ENCODE measurements at places on chromosomes 13 and 19. TPM values are rescaled to one million over a fixed set of nuclear protein-coding genes. Genes with fewer than 3 reads are reported as not detected.

The ZNF888 gene
- polyA plus RNA-seq = 1.9 TPM

The ACP7 gene
- polyA plus RNA-seq = 0.32 TPM

The CD177 gene
- 0.53 TPM for polyA plus RNA-seq

The MAP4K1 gene
- 7.3 TPM for polyA plus RNA-seq

The TNFSF9 gene
- polyA plus RNA-seq = 4.8 TPM

The S1PR2 gene
- polyA plus RNA-seq = 1.2 TPM

The SPART gene
- 10.0 TPM for polyA plus RNA-seq

The PABPC3 gene
- polyA plus RNA-seq = 0.16 TPM

The SIGLEC11 gene
- polyA plus RNA-seq = 0.16 TPM

The KCNRG gene
- 0.79 TPM for polyA plus RNA-seq

The GGN gene
- 0.12 TPM for polyA plus RNA-seq

The CCDC70 gene
- not detected for polyA plus RNA-seq

The NLRP9 gene
- polyA plus RNA-seq = not detected

The KLK14 gene
- polyA plus RNA-seq = 0.31 TPM

The SIGLEC5 gene
- polyA plus RNA-seq = not detected

The KLK7 gene
- polyA plus RNA-seq = 96.4 TPM

The FFAR3 gene
- polyA plus RNA-seq = not detected

The CEACAM3 gene
- polyA plus RNA-seq = 0.76 TPM

The ZIC5 gene
- not detected for polyA plus RNA-seq

The LENG9 gene
- polyA plus RNA-seq = 4.4 TPM

The STOML3 gene
- polyA plus RNA-seq = not detected

The NXNL1 gene
- not detected for polyA plus RNA-seq

The AP1M2 gene
- polyA plus RNA-seq = 54.2 TPM

The CYP4F2 gene
- polyA plus RNA-seq = 0.08 TPM

The CEACAM6 gene
- 141 TPM for polyA plus RNA-seq

The CHAMP1 gene
- polyA plus RNA-seq = 4.4 TPM

The DCT gene
- 0.02 TPM for polyA plus RNA-seq

The MICOS13 gene
- 104 TPM for polyA plus RNA-seq

The DLEU7 gene
- 0.02 TPM for polyA plus RNA-seq

The ZNF844 gene
- polyA plus RNA-seq = 2.0 TPM

The LDLR gene
- polyA plus RNA-seq = 51.9 TPM

The BCAM gene
- polyA plus RNA-seq = 18.0 TPM

The PNMA8C gene
- not detected for polyA plus RNA-seq

The CCDC8 gene
- 0.31 TPM for polyA plus RNA-seq

The TTC9B gene
- not detected for polyA plus RNA-seq

The RFPL4AL1 gene
- not detected for polyA plus RNA-seq

The ZNF430 gene
- polyA plus RNA-seq = 4.2 TPM

The ATP12A gene
- polyA plus RNA-seq = 1.8 TPM

The CYP4F3 gene
- polyA plus RNA-seq = 17.1 TPM

The RFPL4A gene
- not detected for polyA plus RNA-seq

The PTGIR gene
- 0.47 TPM for polyA plus RNA-seq

The PCDH9 gene
- 0.12 TPM for polyA plus RNA-seq

Data from esophagus (tissue), 2 donors.